ENCODE measurements at places on chromosomes 12 and 14.
A peak's percentile ranks its signal among the peaks of the same experiment; 100 is the strongest.

GRCh38 chr12:76706761-76707160, 57.2 kb upstream of the ZDHHC17 start:
- no peak for DNase-seq

DNA sequence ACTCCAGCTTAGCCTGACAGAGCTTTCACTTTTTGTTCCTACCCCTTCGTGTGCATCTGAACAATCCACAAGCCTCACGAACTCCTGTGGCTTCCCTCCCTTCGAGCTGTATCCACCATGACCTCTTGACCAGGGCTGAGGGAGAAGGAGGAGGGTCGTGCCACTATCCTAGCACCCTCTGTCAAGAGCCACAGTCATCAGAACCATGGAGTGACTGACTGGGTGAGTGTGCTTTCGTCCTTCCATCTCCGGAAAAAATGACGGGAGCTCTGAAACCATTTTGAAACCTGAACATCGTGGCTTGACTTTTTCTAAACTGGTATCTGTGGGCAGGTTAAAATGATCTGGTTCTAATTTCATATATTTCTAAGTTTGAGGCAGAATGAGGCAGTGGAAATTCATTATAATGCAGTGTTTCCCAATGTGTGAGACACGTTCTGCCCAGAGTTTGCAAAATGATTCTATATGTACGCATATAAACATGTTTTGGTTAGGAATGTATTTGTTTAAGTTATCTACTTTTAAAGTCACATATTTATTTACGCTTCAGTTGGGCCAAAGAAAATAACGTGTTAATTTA, 27.0 kb downstream of the IL26 start:
- no peak for DNase-seq

- DNase-seq = no peak
Observed at GRCh38 chr12:98823012-98823411, 177.9 kb downstream of the APAF1 start.

GRCh38 chr14:65959563-65960024, 526.6 kb upstream of the CCDC196 start:
- no peak for DNase-seq

DNA sequence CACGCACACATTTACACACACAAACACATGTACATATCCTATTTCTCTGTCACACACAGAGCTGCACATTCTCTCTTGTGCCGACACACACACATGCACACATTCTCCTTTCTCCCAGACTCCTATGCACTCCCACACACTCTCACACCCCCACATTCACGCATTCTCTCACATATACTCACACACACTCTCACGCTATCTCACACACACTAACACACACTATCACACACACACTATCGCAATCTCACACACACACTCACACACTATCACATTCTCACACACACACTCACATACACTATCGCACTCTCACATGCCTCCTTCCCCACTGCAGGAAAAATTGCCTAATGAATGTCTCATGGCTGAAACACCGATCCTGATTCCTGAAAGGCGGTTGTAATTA, 450.7 kb downstream of the AACS start:
- DNase-seq = no peak

DNA sequence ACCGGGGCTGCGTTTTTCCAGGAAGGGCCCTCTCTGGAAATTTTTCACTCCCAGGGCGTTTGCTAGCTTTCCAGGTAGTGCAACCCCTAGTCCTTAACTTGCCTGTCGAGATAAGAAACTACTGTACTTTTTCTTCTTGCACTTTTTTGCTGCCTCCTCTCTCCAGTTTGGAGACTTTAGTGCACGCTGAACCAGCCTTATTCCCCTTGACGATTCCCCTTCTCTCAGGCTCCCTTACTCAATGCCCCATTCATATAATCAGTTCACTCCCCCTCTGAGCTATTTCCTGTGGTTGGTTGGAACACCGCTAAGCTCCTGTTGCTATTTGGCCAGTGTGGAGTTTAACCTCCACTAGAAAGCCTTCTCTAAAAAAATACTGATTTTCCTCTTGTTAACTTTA, 682 bp downstream of the CREBL2 start:
- DNase-seq = no peak

- DNase-seq = no peak
Observed at GRCh38 chr14:97311411-97311810, 514.2 kb downstream of the VRK1 start.

DNA sequence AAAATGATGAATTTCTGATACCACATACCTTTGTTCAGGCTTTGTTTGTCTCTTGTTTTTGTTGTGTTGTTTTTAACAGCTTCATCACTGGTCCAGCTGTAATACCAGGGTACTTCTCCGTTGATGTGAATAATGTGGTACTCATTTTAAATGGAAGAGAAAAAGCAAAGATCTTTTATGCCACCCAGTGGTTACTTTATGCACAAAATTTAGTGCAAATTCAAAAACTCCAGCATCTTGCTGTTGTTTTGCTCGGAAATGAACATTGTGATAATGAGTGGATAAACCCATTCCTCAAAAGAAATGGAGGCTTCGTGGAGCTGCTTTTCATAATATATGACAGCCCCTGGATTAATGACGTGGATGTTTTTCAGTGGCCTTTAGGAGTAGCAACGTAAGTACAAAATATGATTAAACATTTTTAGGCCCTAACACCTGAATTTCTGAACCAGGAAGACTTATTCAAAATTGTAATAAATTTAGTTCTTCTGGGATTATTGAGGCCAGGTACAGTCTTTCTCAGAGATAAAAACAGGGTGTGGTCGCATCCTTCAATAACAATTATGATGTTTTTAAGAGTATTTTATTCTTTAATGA, 22.4 kb downstream of the RXYLT1 start:
- no peak for DNase-seq

DNA sequence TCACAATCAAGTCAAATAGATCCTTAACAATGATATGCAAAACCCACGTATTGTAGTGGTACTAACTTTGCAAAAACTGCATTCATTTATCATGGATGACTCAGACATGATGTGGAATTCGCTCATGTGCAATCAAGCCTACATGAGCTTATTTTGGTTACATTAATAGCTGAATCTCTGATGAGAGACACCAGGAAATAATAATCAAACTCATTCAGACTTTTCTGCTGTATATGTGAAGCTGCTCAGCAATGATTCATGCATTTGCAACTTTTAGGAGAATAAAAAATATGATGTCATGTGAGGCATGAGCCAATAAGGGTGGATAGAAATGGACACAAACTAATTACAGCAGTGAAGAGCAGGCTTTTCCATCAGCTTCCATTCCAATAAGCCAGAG, 1075.8 kb upstream of the TMEM132C start:
- DNase-seq = no peak

DNA sequence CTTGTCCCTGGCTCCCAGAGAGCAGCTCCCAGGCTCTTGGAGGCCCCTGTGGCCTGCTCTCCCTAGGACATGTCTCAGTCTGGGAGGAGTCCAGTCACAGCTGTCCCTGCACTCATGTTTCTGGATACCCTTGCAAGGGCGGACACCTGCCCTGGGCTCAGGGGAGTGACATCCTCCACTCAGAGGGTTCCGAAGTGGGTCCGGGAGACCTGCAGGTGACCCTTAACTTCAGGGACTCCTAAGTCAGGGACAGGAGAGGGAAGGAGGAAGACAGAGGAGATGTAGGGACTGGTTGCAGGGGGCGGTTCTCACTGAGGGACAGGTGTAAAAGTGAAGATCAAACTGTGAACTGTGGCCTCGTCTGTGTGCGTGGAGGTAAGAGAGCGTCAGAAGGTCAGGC, 37.6 kb downstream of the CACNA2D4 start:
- DNase-seq = no peak

DNA sequence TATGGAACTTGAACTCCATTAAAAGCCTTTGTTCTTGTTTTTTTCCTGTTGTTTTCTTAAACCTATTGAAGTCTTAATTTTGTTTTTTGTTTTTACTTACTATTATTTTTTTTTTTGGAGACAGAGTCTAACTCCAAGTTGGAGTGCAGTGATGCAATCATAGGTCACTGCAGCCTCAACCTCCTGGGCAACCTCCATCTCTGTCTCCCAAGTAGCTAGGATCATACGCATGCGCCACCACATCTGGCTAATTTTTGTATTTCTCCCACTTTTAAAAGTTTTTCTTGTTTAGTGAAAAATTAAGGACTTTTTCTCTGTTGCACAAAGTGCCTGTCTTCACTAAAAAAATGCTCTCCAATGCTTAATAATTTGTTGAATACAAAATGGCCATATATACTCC, 76.2 kb downstream of the SCN8A start:
- DNase-seq = no peak

DNA sequence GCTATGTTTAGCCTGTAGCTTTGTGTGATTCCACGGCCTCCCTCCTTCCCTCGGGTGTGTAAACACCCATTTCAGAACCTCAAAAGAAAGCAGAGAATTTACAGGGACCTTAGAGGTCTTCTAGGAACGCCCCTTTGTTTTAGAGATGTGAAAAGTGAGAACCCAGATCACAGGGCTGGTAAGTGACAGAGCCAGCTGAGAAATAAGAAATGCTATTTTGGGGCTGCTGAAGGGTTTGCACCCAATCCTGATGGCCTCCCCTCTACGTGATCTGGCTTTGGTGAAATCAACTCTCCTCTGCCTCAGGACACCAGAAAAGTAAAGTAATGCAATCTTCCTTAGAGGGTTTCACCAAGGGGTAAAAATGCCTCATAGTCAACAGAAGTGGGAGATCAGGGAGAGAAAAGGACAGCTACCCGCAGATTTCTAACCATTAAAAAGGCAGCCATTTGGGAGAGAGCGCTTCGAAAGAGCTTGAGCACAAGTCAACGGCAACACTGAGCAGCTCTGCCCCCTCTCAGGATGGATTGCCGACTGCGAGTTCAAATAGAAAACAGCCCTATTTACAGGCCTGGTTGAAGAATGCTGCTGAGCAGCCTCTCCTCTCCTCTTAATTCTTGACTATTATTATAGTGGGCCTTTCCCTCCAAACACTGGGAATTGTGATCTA, 78.5 kb upstream of the RASSF3 start:
- no peak for DNase-seq

GRCh38 chr14:71399057-71399487, 491.8 kb downstream of the PCNX1 start:
- DNase-seq = no peak

DNA sequence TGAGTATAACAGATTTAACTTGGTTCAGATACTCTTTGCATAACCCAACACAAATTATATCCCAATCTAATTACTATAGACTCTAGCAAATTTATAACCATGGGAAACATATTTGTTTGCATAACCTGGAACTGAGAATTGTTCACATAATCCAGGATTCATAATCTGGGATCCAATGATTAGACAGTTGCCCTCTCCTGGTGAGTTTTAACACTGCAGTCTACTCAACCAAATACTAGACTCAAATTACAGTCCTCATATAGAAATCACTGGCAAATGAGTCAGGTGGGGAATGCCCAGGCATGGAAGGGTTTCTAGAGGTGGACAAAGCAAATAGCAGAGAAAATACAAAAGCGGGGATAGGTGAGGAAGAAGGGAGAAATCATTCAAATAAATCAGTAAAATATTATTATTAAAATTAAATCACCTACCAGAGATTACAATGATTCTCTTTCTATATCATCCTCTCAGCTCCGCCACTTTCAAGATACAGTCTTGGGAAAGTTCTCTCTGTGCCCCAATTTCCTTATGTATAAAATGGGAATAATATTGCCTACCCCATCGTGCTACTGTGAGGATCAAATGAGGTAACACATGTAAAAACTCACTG, 9.4 kb downstream of the GCH1 start:
- no peak for DNase-seq

GRCh38 chr14:73358187-73358586, 100.2 kb downstream of the NUMB start:
- no peak for DNase-seq

DNA sequence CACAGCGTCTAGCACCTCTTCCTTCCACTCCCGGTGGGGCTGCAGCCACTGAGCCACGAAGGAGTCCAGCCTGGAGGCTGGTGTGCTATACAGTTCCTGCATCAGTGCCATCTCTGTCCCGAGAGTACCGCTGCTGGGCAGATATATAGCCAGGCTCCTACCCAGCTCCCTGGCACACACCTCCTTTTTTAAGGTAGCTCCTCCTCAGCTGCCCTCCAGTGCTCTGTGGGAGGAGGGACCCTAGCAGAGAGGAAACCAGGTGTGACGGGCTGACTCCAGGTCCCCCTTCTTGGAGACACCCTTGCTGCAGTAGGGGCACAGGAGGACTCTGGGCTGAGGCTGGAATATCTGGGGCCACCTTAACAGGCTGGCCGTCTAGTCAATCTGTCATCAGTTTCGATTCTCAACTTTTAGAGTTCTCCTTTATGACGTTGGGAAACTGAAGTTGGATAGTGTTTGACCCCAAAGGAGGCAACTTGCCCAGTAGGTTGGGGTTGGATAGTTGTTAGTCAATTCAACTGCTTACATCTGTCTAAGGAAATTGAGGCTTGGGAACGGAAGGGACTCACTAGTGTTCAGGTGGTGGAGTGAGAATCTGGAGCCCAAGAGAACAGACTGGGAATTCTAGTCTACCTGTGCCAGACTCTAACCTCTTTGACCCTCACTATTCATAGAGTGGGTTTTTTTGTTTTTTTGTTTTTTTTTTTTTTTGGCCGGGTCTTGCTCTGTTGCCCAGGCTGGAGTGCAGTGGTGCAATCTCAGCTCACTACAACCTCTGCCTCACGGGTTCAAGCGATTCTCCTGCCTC, at the start of gene OASL:
OASL (minus strand) TSS at position 386 of the 808 bp plus-strand sequence; CDS start at position 111, 275 bp downstream.
- peak; percentile 62 for DNase-seq

- DNase-seq = no peak
Observed at GRCh38 chr12:6754411-6754810, 1.5 kb upstream of the MLF2 start.

DNA sequence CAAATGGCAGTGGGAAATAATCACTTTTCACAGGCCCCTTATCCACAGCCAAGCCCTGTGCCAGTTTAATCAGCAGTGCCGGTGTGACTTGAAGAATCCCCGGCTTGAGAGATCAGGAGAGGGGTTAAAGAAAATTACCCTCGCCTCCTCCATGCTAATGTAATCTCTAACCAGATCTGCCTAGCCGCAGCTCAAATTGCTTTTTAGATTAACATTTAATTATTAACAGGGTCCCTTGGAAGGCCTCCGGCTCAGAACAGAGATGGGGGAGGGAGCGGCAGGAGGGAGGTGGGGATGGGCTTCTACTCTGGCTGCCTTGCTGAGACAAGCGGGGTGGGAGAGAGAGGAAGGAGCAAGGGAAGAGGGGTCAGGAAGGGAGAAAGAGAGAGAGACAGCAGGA, 24.0 kb downstream of the FAM222A start:
- no peak for DNase-seq

GRCh38 chr12:1313906-1314305, 280.5 kb downstream of the FBXL14 start:
- DNase-seq = no peak

- DNase-seq = no peak
Observed at GRCh38 chr12:72148709-72149108, 123.5 kb upstream of the TRHDE start.

DNA sequence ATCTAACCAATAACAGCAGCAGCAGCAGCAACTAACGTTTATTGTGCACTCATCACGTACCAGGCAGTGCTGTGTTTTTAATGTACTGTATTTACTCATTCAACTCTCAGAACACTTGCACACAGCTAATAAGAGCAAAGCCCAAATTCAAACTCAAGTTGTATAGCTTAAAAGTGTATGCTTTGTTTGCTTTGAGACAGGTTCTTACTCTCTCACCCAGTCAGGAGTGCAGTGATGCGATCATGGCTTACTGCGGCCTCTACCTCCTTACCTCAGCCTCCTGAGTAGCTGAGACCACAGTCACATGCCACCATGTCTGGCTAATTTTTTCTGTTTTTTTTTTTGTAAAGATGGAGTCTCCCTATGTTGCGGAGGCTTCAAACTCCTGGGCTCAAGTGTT, 105.4 kb downstream of the PAPLN start:
- DNase-seq = no peak
